ENCODE measurements at places on chromosomes 6 and 20.

DNA sequence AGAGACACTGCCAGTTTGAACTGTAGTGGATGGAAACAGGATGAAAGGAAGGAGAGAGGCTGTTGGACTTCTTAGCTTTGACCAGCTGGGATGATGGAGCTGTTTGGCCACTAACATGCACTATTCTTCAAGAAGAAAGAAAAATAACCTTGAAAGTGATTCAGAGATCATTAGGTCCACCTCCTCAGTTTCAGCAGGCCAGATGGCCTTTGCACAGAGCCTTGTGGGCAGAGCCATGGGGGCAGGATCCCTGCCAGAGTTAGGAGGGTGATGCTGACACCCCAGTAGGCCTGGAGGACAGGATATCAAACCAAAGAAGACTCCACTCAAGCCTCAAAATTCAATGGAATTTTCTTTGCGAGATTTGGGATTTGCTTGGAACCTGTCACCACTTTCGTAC, 74.5 kb upstream of the TMEM181 start:
- no peak for DNase-seq

- no peak for DNase-seq
Observed at GRCh38 chr6:10857259-10857658, 18.9 kb upstream of the MAK start.

DNA sequence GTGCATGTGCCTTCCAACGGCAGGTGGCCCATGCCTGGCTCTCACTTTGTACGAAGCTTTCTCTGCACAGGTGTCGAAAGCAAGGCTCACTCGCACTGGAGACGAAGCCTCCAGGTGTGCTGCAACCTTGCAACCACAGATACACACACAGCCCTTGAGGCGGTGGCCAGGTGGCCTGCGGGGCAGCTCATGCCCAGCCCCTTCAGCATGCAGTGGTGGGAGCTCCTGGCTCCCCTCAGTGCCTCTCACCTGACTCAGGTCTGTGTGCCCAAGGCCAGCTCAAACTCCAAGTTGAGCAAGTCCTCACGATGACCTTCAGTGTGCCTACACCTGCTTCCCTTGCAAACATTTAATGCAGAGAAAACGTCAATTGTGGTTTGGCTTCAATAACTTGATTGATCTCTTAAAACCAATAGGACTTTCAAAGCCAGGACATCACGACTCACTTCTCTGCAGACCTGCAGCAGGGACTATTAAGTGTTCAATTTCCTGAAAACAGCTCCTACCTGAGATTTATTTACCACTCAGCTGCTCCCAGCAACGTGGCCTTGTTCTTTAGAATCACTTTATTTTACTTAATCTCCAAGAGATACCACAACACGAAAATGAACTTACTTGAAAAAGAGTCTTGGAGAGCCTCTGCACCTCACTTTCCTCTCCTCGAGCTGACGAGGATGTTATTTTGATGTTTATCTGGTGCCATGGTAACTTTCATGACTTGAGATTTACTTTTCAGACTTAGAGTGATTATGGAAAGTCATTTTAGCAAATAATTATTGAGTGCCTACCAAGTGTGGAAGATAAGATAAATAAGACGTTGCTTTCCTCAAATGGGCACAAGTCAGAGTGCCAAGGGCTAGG, 86.3 kb downstream of the SLC22A23 start:
- DNase-seq, result no peak

DNA sequence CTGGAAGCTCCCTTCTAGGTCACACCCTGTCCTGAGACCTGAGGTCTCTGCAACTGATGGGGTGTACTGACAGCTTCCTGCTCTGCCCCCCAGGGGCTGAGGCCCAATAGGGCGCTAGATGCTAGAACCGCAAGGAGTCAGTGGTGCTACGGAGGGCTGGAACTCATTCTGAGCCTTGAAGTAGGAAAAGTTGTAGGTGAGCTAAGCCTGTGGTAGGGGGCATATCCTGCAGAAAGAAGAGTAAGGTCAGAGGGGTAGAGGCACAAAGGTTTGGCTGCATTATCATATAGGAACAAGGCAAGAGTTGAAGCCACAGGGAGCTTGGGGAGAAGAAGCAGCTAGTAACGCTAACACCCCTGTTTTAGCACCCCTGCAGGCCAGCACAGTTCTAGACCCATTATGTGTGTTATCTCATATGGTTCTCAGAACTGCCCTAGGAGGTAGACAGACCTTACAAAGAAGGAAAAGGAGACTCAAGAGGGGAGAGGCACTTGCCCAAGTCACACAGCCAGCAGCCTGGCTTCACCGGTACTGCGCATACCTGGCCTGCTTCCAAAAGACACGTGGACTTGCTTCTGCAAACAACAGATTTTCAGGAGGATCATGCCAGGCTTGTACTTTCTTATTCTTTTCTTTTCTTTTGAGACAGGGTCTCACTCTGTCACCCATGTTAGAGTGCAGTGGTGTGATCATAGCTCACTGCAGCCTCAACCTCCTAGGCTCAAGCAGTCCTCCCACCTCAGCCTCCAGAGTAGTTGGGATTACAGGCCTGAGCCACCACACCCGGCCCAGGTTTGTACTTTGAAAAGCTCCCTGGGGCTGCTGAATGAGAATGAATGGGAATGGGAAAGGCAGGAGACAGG, 156.1 kb downstream of the MRPL14 start:
- DNase-seq, result no peak

DNA sequence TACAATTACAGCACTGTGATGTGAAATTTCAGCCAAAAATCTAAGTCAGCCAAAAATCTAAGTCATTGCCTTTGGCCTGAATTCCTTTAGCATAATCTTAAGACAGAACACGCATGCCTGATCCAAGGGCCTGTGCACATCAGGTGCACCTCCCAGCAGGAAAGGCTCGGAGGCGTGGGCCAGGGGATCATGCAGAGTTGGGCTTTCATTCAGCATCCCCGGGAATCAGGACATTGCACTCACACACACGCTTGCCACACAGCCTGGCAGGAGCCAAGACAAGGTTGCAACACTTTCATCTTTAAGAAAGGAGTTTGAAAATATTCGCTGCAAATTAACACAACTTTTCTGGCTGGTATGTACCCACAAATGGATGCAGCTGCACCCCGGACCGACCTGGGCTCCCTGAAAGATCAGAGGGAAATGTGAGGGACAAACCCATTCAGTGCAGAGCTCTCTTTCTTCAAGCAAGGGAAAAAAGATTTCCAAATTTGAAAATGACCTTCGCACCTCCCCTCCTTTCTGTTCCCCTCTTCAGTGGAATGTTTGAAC, 48.8 kb downstream of the ERMARD start:
- no peak for DNase-seq

DNA sequence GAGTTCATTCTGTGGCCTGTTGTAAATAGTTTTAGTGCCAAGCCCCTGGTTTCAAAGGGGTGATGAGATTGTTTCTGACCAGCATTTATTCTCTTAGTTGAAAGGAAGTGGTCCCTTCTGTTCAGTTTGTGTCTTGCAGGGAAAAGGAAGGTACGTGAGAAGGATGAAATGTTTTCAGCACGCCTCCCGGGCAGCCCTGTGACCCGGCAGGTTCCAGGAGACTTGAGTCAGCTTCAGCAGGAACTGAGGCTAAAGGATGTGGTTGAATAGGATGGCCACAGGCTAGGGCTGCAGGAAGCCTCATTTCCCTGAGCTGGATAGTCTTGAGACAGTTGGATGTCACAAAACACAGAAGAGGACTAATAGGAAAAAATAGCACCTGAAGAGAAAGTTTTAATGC, 132.4 kb upstream of the SYNDIG1 start:
- DNase-seq, result no peak

DNA sequence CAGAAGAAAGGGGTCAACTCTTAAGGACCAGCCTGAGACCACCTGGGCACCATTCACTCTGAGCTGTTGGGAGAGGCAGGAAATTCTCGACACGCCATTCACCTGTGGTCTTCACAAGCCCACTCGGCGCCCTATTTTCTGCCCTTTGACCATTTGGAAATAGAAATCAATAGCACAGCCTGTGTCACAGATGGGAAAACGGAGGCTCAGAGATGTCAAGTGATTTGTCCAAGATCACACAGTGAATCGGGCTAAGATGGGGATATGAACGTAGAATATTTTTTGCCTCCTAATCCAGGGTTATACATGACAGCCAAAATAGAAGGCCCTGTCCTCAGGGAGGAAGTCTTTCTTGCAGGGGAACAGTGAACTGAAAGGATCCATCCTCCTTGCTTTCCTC, 3.0 kb upstream of the APOBEC2 start:
- no peak for DNase-seq

- no peak for DNase-seq
Observed at GRCh38 chr20:35888657-35889056, 65.6 kb downstream of the SCAND1 start.

DNA sequence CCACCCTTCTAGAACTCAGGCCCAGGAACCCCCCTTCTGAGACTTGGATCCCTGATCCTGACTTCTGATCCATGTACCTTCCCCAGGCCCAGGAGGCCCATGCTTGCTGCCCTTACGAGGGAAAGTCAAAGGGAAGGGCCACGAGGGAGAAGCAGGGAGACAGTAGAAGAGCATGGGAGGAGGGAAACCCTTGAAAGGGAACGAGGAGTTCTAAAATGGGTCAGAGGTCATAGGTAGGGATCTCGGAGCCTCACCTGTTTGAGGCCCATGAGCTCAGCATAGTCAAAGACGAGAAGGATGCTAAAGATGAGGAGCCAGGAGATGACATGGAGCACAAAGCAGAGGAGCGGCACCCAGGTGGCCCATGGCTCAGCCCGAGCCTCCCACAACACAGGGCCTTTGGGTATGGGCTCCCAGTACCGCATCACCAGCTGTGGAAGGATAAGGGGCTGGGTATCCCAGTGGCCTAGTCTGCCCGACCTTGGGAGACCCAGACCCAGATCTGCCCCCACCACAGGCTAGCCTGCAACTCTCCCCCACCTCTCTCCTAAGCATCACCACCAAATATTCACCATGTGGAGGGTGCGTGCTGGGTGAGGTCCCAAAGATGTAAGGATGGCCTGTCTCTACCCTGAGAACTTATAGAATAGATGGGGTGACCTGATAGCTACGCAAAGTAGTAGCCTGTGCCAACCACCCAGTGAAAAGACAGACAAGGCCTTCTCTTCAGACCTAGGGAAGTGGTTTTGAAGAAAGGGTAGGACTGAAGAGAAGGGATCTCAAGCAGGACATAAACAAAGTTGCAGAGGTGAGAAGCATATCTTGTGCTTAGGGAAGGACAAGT, 1.5 kb downstream of the NRM start:
- no peak for DNase-seq

- DNase-seq, result no peak
Observed at GRCh38 chr6:132253211-132253610, 148.1 kb downstream of the MOXD1 start.

DNA sequence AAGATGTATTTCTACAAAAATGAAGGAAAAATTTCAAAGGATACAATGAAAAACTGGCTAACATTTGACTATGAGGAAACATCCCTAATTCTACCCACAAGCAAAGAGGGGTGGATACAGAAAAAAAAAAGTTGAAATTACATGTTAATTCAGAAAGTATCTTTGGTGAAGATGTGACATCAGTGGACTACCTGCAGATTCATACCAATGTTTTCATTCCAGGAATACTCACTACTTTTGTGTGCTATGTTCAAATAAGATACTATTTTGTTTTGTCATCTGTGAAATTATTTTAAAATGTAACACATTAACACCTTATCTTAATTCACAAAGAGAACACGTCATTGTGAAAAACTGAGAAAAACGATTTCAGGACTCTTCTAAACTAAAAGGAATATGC, 159.3 kb upstream of the SHLD1 start:
- no peak for DNase-seq

- no peak for DNase-seq
Observed at GRCh38 chr6:44653091-44653490, 265.6 kb downstream of the CDC5L start.

DNA sequence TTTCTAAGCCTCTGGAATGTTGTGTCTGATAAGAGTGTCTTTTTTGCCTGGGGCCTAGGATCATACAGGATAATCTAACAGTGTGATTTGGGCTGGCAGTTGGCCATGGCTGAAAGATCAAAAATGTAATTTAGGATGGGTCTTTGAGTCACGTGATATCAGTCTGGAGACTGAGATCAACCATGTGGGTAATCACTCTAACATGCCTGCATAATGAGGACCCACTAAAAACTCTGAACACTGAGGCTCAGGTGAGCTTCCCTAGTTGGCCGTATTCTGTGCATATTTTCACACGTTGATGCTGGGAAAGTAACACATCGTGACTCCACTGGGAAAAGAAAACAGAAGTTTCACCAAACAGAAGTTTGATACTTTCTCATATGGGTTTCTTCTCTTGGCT, 6.3 kb upstream of the MMS22L start:
- no peak for DNase-seq

- no peak for DNase-seq
Observed at GRCh38 chr6:107585815-107586435, 96.0 kb downstream of the SOBP start.

DNA sequence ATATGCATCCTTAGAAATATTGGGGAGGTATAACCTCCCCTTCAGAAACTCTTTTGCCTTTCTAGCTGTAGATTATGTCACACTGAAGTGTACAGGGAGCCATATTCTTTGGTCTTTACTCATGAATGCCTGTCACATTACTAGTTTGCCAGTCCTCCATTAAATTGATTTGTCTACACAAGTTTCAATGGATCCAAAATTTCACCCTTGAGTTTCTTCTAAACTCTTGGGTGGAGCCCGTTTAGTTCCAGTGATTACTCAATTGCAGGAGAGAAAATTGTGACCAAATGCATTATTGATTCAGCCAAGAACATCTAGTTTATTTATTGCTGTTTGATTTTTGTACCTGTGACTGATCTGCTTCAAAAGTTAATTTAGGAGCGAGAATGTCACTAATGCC, 60.4 kb upstream of the TFB1M start:
- no peak for DNase-seq

All from epithelial cell of proximal tubule (primary cell).